ENCODE measurements at places on chromosomes 11 and 22. TPM values are rescaled to one million over a fixed set of nuclear protein-coding genes. Genes with fewer than 3 reads are reported as not detected.

DNA sequence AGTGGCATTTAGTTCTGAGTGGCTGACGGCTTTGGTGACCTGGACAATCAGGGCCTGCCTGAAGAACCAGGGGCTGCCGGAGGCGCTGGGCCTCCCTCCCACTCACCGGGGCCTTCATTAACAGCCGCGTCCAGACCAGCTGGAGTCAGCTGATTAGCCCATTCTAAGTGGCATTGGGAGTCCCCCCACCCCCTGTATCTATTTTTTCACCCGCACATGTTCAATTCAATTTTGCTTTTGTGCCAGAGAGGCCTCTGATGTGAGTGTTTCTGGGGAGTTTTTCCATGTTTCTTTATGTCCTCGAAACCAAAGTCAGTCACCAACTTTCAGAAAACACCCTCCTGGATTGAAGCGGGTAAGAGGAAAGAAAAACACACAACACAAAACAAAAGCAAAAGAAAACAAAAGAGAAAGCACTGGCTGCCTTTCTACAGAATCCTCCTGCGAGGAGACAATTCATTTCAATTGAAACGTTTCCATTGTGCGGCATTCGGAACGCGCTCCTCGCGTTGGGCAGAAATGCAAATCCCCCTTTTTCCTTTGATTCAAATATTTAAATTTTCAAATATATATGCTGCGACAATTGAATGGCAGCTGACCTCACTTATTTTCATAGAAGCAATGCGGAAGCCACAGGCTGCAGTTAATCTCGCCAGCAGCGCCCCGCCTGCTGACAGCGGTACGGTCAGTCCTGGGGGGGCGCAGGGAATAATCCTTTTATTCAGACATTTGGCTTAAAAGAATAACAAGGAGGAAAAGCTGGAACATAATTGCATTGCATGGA lies 17.7 kb downstream of the CDKN1C start:
- DNase-seq = no peak

The IL18 gene
- total RNA-seq = 0.35 TPM

DNA sequence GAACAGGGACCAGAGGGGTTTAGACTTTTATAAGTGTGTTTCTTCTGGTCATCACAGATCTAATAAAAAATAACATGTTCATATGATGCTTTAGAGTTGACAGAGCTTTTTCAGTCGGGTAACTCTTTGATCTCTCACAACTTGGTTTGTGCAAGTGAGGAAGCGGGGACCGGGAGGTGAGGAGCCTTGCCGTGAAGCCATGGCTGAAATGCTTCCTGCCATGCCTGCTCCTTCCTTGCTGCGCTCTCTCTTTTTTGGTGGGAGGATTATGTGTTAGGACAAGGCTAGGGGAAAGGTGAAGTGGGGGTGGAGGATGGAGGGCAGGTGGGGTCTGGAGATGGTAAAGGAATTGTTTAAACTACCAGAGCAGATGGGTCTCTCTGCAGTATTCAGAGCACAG lies 23.8 kb downstream of the TEAD1 start:
- DNase-seq = no peak

DNA sequence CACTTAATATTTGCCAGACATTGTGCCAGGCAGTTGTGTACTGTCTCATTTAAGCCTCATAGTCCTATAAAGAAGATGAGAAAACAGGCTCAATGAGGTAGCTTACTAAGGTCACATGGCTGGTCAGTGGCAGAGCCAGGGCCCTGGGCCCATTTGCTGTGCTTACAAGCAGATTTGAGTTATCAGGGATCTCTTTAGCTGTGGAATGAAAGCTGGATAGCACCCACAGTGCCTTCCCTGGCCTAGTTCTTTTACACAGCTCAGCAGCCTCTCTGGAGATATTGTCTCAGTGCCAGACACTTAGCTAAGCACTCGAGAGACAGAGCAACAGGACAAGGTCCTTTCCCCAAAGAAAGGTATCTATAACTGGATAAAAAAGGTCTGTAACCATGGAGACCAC lies 6.1 kb downstream of the TMEM86A start:
- no peak for DNase-seq

DNA sequence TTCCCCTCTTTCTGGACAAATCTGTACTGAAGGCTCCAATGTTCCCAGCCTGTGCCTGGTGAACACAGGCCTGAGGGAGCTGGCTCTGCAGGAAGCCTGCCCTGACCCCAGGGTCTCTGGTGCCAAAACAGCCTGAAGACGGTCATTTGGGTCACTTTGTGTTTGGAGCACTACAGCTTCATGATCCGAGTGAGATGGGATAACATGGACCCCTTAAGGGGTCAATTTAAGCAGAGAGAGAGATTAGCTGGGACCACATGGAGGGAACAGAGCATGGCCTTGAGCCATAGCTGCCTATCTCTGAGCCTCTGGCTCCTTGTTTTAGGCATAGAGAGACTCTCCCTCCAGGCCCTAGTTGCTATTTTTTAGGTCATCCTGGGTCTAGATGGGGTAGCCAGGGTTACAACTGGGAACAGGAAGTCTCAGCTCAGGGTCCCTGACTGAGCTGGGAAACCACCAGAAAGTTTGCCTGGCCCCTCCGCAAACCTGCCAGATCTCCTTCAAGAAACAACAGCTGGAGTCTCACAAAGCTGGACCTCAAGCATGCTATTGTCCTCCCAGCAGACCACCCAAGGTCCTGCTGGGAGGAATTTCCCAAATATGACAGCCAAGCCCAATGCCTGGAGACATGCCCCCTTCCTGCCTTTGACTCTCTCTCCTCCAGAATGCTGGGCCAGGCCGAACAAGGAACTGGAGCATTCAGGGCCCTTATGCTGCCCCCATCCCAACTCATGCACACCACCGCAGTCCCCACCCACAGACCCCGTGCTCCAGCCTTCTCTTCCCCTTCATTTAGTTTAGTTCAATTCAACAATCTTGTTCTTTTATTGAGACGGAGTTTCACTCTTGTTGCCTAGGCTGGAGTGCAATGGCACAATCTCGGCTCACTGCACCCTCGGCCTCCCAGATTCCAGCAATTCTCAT lies 4.0 kb downstream of the SLCO2B1 start:
- DNase-seq = no peak

The OSBP2 gene
- total RNA-seq = 11.9 TPM

The ZNF214 gene
- total RNA-seq = not detected

GRCh38 chr11:79441461-79441875 lies 638 bp upstream of the TENM4 start:
- DNase-seq = no peak

DNA sequence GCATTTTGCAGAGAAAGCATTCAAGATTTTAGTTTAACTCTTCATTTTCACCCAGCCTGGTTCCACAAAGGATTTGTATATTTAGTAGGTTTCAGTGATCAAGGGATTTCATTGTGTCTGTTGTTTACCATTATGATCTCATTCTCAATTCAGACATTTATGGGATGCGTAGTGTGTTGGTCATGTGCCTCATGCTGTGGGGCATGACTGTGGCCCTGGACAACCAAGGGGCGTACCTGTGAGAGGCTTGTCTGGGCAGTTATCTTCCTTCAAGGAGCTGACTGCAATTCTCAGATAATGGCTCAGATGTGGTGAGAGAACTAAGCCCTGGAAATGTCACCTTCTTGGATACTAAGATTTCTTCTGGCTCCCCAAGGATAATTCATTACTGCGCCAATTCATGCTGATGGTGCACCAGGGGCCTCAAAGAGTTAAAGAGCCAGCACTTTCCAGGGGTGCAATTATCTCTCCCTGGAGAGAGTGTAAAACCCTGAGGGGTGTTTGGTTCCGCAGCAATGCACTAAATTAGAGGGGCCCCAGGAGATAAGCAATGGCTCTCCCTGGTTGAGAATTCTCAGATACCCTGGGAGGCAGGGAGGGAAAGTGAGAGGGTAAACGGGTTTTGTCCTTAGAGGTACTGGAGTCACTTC lies 32.2 kb downstream of the SLC6A5 start:
- no peak for DNase-seq

The MISFA gene
- 3.1 TPM for total RNA-seq

The KBTBD3 gene
- total RNA-seq = 13.4 TPM

DNA sequence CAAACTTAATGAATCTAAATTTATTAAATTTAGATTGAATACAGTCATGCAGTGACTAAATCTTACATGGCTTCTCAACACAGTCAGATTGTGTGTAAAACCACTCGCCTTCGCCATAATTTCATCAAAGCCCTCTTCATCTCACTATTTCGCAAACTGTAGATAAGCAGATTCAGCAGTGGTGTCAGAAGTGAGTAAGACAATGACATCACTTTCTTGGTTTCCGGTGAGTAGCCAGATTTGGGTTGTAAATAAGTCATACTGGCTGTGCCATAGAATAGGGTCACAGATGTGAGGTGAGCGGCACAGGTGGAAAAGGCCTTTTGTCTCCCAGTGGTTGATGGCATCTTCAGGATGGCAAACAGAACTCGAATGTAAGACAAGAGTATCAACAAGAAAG lies 3.4 kb downstream of the OR10A6 start:
- peak; percentile 2 for DNase-seq

The MYEOV gene
- 0.42 TPM for total RNA-seq
